Cardiac muscle cell (in vitro differentiated cells and primary cell): ENCODE measurements at places on chromosomes 5 and 9.

DNA sequence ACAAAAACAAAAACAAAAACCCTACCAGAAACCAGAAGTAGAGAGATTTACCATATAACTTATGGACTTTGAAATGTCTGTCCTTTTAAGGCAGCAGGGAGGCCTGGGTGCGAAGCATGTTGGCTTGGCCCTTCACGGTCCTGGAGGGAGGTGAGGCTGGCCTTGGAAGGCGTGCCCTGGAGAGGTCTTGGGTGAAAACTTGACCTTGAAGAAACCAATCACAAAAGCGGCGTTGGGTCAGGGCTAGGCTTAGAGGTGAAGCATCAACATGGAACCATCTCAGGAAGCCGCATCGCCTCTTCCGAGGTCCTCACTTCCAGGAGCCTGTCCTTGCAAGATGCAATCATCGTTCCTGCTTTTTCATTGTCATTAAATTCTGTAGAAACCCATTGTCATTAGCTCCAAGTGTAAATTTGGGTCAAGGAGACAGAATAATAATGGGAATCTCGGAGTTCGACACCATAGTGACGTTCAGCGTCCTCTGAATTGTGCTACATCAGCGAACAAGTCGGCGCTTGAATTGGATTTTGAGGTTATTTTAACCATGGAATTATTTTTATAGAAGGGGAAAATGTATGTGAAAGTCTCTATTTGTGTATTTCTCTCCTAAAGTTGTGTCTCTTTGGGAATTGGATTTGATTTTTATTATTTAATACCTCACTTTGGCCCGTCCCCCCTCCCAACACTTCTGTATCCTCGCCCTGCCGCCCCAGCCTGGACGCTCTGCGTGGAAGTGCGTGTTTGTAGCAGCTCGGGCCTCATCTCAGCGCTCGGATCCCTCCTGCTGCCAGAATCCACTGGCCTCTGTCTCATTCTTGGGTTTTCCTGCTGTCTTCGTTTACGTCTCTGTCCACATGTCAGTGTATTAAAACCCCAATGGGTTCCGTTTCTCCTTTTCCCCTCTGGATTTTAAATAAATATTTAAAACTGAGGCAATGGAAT is 11.1 kb upstream of the ORM1 start:
- no peak for DNase-seq

DNA sequence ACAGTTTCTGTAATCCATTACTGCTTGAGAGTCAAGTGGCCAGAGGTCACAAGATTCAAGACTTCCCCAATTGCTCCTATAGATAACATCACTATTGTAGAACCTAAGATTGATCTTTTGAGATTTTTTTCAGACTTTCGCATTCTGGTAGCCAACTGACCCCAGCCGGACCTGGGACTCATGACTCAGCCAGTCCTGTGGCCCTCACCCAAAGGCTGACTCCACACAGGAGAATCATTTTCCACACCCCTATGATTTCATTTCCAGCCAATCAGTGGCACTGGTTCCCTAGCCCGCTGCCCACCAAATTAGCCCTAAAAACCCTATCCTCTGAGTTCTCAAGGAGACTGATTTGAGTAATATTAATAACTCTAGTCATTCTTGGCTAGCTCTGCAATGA is 36.2 kb downstream of the TARS1 start:
- DNase-seq, result no peak

GRCh38 chr5:58890701-58891085 is 307.8 kb downstream of the RAB3C start:
- no peak for DNase-seq

- no peak for DNase-seq
These were observed 33.2 kb downstream of the C9orf50 start for GRCh38 chr9:129587487-129588262.

DNA sequence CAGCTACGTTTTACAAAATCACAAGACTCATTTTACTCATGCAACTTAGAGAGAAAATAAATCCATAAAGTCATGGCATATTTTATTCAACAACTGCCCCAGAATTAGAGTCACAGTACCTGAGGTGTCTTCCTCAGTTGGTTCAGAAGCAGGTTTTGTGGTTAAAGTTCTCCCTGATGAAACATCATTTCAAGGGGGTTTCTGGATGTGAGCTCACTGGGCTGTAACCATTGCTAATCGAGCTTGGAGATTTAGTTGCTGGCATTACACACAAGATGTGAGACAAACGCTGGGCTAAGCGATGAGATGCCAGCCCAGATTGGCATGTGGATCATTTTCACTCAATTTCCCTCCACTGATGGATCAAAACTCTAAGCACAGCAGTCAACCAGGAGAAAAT is 131.3 kb downstream of the PRELID2 start:
- DNase-seq, result no peak

DNA sequence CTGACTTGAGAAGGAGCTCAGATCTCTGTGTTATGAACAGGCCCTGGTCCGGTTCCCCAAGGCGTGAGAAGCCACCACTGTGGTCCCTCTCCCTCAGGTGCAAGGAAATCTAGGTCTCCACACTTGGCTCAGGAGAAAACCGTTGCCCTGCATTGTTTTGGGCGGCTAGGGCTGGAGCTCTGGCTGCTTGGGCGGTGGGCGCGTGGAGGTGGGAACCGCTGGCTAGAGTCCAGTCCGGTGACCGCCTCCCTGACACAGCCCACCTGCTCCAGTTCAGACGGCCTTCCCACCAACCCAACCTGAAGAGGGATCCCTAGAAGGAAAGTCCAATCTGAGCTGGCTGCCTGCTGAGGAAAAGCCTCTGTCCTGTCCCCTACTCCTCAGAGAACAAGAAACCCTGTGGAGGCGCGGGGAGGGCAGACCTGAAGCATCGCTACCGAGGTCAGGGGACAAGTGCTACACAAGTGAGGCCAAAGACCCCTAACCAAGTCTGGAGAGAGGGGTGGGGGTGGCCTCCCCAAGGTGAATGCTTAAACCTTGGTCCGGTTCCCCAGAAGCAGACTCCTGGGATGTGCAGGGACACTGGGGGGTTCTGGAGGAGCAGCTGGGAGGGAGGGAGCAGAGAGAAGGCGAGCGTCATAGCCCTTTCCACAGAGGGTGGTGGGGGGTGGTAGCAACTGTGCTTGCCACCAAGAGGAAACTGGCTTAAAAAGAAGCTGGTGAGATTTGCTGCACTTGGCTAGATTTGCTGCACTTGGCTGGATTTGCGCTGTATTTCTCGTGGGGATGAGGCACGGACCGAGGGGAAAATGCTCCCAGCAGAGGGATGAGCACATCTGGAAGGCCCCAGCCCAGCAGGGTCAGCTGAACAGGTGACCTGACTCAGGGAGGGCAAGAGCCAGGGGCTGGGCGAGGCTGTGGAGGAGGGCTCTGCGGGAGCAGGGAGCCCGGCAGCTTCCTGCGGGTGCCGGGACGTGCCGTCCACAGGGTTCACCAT is 65.2 kb downstream of the RAPGEF1 start:
- DNase-seq, result no peak

GRCh38 chr9:27475057-27475595 is 49.0 kb upstream of the IFNK start:
- no peak for DNase-seq

DNA sequence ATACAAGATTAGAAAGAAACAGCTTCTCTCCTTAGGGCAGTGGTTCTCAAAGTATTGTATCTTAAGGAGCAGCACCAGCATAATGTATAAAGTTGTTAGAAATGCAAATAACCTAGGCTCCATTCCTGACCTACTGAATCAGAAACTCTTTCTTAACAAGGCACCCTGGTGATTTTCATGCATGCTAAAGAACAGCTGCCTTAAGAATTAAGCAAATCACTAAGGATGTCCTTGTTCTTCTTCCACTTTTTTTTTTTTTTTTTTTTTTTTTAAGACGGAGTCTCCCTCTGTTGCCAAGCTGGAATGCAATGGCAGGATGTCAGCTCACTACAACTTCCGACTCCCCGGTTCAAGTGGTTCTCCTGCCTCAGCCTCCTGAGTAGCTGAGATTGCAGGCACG is 1095.2 kb upstream of the EDIL3 start:
- DNase-seq, result no peak

DNA sequence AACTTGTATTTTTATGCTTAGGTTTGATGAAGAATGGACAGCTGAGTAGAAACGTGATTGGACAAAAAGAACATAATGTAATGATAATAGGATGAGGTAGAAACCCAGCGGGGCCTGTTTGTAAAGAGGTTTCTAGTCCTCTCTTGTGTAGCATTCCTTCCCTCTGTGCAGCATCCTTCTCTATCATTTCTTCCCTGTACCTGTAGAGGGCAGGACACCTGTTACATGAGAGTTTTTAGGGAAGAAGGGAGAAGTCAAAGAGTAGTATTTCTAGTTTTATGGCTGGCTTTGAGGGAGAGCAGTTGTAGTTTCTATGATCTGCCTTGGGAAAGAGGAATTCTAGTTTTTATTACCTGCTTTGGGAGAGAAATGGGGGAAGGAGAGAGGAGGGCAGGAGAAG is 162.1 kb upstream of the FST start:
- no peak for DNase-seq

- no peak for DNase-seq
These were observed 96.9 kb downstream of the MED27 start for GRCh38 chr9:131982671-131983239.

GRCh38 chr5:147369742-147370374 is 135.0 kb downstream of the STK32A start:
- no peak for DNase-seq

- no peak for DNase-seq
These were observed 40.7 kb downstream of the WDR36 start for GRCh38 chr5:111132731-111133435.

- DNase-seq, result no peak
These were observed 4.7 kb upstream of the LCN2 start for GRCh38 chr9:128144239-128145181.

GRCh38 chr9:8571643-8572042 is 772.1 kb upstream of the DMAC1 start:
- no peak for DNase-seq

- peak; percentile 48 for DNase-seq
These were observed 14.8 kb downstream of the NCS1 start for GRCh38 chr9:130186839-130187522.

DNA sequence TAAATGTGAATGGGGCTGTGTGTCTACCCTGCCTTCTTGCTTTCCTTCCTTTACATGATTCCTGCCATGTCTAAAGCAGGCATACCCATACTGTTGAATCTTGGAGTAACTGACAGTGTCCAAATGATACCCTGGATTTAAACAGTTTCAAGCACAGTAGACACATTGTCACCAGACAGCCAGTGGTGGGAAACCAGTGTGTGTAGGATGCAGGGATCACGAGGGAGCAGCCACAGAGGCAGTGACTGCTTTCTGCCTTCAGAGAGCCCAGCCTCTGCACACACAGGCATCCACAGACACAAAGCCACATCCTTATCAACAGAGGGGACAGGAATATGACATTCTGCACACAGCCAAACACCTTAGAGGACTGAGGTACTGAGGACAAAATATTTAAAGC is 184.2 kb upstream of the TBCA start:
- no peak for DNase-seq

DNA sequence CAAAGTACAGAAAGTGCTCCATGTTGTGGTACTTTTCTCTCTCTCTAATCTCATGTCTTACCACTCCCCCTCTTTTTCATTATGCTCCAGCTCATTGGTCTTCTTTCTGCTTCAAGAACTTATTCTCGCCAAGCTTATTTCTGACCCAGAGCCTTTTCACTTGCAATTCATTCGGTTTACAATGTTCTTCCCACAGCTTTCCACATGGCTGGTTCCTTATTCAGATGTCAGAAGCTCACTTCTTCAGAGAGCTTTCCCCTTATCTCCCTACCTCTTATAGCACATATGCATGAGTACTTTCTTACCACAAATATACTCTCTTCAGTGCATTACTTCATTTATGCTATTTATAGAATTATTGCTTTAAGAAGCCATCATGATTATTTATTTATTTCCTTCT is 338.8 kb upstream of the ATP10B start:
- DNase-seq, result no peak

DNA sequence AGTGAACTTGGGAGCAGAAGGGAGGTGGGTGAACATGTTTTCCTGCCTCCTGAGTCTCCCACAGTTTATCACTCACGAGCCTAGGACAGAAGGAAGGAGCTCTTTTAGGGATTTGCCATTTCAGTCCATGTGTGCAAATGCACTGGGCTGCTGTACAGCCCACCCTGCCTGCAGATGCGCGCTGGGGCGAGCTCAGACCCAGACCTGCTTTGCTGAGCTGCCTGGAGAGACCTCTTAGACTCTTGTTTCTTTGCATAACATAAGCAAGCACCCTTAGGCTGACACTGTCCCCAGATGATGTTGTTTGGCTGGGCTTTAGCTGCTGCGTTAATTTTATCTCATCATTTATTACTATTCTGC is 199.0 kb downstream of the CACNA1B start:
- DNase-seq, result no peak

DNA sequence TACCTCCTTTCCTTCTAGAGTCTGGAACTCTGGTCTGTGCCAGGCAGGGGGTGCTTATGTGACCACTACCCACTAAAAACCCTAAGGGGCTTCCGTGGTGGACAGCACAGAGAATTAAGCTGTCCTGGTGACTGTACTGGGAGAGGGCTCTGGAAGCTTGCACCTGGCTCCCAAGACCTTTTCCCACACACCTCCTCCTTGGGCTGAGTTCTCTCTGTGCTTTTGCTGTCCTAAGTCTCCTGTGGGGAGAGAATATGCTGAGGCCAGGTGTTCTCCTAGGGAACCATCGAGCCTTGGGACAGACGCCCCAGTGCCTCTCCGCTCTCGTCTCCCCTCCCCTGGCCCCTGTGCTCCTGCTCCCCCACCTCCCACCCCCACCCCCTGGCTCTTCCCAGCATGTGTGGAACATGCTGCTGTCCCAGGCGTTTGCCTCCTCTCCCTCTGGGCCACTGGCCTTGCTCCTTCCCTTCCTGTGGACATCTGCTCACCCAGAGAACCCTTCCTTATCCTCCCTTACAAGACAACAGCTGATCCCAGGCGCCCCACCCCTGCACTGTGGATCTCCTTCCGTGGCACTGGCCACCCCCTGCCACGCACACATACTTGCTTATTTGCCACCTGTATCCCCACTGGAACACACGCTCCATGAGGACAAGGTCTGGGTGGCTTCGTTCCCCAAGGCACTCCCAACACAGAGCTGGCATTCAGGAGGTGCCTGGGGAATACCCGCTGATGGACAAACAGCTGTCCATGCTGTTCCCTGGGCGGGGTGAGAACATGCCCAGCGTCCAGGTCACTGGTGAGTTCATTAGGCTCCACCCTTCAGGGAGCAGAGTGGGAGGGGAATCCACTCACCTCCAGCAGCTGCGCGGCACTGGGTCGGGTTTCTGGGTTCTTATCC is 83.0 kb downstream of the STK10 start:
- no peak for DNase-seq
